ENCODE measurements at places on chromosomes 7 and 10. TPM values are rescaled to one million over a fixed set of nuclear protein-coding genes. Genes with fewer than 3 reads are reported as not detected.

Gene C10orf95
- total RNA-seq = not detected

Gene SAP25
- total RNA-seq = not detected

Gene NPTX2
- 0.43 TPM for total RNA-seq

Gene TMEM236
- 0.22 TPM for total RNA-seq

Gene PNLIPRP1
- not detected for total RNA-seq

Gene DNTT
- not detected for total RNA-seq

Gene WNT8B
- not detected for total RNA-seq

Gene FAM25G
- not detected for total RNA-seq

Gene AKR1B1
- total RNA-seq = 143 TPM

Gene SRI
- total RNA-seq = 130 TPM

Gene MMRN2
- 5.2 TPM for total RNA-seq

Gene NXPH1
- total RNA-seq = not detected

Gene THSD7A
- total RNA-seq = 0.22 TPM

Gene BLNK
- total RNA-seq = 0.65 TPM

Gene UBE2H
- total RNA-seq = 68.7 TPM

Gene HOXA9
- 29.9 TPM for total RNA-seq

Gene CTAGE4
- 1.0 TPM for total RNA-seq

Gene IRF5
- 0.22 TPM for total RNA-seq

Gene OPALIN
- not detected for total RNA-seq

Gene SAMD9
- 32.9 TPM for total RNA-seq

All from articular chondrocyte of knee joint (primary cell).